ENCODE measurements at places on chromosomes 1 and 21.

GRCh38 chr1:24961961-24962861 lies 32.1 kb upstream of the RUNX3 start:
- DNase-seq: no peak

DNA sequence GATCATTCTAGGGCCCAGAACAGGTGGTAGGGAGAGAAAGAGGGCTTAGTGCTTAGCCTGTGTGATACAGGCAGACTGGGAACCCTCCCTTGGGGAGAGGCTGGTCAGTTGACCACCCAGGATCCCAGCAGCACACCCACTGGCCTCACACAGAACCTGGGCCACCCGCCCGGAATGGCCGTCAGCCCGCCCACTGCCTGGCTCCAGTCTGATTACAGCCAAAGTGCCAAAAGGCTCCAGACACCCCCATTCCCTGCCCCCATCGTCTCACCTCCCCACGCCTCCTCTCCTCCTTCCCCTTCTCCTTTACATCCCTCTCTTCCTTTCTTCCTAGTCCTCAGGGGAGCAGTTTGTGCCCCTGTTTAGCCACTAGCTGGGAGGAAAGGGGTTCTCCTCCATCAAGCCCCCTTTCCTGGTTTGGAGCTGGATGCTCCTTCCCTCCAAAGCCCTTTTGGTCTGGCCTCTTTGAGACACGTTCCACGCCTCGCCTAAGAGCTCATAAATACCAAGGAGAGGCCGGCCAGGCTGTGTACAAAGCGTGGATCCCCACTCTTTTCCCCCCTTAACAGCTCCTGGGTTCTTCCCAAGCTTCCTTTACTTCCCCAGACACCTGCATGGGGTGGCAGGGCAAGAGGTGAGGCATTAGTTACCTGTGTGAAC lies 4.6 kb upstream of the WNT2B start:
- DNase-seq: no peak

GRCh38 chr1:115314092-115314491 lies 24.0 kb downstream of the NGF start:
- no peak for DNase-seq

DNA sequence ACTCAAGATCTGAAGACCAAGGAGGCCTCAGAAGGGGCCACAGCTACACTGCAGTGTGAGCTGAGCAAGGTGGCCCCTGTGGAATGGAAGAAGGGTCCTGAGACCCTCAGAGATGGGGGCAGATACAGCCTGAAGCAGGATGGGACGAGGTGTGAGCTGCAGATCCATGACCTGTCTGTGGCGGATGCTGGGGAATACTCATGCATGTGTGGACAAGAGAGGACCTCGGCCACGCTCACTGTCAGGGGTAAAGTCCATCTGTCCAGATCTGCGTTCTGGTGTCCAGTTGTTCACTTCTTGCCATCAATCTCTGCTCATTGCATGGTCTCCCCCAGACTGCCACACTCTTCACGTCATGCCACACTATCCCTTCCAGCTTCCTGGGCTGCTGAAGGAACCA lies 90.6 kb downstream of the OBSCN start:
- no peak for DNase-seq

GRCh38 chr1:115210302-115210711 lies 121.0 kb upstream of the TSPAN2 start:
- DNase-seq: no peak

DNA sequence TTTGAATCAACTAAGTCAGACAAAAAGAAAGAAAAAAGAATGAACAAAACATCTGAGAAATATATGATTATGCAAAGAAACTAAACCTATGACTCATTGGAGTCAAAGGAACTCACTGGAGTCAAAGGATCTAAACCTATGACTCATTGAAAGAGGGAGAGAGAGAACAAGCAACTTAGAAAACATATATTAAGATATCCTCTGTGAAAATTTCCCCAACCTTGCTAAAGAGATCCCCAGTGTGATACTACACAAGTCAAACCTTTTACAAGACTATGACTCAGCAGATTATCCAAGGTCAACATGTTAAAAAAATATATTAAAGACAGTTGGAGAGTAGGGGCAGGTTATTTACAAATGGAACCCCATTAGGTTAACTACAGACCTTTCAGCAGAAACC lies 1538.3 kb downstream of the NCAM2 start:
- no peak for DNase-seq

- peak; percentile 48 for DNase-seq
Measured at GRCh38 chr1:118185084-118185832, at the start of gene SPAG17. Gene SPAG17, minus strand, starts transcription at chr1:118185228. Its CDS starts 71 bp downstream, at chr1:118185157.

DNA sequence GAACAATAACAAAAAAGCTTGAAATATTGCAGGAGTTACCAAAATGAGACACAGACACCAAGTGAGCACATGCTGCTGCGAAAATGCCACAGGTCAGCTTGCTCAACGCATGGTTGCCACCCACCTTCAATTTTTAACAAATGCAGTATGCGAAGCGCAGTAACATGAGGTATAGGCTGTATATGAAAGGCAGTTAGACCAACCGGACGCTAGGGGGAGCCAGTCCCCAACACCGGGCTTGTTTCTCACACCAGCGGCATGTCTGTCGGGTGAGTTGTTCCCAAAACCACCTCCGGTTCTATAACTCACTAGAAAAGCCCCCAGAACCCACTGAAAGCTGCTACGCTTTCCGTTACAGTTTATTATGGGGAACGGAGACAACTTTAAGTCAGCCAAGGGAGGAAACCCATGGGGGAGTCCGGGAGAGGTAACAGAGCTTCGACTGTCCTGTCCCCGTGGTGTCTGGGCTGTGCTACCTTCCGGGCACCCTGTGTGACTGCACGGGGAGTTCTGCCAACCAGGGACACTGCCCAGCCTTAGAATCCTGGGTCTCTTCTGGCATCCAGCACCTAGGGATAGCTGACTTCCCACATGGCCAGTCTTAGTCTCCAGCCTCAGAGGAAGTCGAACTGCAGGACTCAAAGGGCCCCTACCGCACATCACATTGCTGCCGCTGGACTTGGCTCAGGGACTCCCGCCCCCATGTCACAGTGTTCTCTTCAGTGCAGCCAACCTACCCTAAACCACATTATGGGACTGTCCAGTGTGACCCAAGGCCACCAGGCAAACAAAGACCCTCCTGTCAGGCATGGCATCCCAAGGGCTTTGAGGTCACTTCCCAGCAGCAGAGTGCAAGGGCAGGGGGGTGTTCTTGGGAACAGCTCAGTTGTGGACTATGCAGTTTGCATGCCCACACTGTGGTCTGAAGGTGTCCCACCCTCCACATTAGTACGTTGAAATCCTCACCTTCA lies 14.0 kb downstream of the RNF187 start:
- no peak for DNase-seq

- DNase-seq: peak; percentile 79
Measured at GRCh38 chr1:67431156-67431765, 1.1 kb upstream of the SERBP1 start.

DNA sequence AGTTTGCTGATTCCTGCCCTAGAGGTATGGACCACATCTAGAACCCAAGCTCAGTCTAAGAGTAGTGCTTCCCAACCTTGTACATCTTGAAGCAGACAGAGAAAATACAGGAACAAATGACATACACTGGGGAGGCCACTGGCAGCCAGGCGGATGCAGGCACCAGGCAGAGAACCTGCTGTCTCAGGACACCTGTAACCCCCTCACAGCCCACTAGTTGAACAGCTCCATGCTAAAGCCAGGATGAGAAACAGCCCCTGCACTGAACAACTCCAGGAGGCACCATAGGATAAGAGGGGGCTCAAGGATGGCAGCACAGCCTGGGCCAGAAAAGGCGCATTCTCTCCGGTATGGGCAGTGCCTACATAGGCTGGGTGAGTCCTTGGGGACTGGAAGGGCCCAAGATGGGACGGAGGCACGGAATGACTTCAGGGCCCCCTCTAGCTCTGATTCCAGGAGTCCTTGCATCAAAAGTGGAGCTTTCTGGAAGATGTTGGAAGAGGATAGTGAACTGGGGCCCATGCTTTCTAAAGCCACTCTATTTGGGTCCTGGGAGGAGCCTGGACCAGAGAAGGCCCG lies 16.0 kb downstream of the MEF2D start:
- no peak for DNase-seq

DNA sequence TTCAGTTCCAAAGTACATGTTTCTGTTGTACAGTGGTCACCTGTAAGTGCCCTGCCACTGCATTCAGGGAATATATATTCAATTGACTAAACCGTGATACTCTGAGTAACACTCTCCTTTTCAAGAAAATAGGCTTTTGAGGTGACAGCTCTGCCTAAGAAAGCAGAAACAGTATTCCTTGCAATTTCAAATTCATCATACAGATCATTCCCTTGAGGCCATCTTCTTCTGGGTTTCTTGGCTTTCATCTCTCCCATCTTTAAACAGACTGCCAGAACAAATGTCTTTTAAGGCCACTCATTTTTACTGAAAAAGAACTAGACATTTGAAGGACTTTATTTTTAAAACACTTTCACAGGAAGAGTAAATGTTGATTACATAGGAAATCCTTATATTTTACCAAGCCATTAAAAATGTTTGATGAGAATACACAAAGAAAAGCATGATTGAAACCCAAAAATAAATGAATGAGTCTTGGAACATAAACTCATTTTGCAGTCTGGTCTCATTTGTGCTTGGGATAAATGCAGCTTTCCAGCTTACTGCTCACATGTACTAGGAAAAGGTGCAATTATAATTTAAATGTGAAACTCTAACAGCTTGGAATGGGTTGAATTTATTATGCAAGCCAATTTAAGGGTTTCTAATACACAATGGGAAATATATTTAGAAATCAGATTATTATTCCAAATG lies 34.7 kb downstream of the PLPPR5 start:
- DNase-seq: no peak

GRCh38 chr1:225146478-225146877 lies 217.0 kb downstream of the DNAH14 start:
- no peak for DNase-seq

GRCh38 chr1:241638909-241639622 lies 1.1 kb downstream of the CHML start:
- no peak for DNase-seq

GRCh38 chr1:188599313-188599712 lies 1770.6 kb downstream of the PLA2G4A start:
- DNase-seq: no peak

GRCh38 chr1:47298025-47298699 lies 15.8 kb downstream of the STIL start:
- no peak for DNase-seq

DNA sequence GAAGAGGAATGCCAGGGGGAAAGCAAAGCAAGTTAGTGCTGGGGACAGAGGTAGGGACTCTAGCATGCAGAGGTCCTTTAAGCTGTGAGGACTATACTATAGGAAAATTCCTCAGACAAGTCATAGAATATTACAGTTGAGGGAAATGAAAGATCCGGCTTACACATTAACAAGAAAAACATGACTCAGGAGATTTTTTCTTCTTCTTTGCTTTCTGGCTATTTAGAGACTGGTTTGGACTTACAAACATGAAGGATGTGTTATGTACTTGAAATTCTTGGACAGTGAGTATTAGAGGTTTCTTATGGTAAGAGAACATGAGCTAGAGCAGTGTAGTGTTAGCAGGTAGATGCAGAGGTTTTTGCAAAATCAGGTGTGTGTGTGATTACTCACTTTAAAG lies 24.9 kb downstream of the USP25 start:
- DNase-seq: no peak

DNA sequence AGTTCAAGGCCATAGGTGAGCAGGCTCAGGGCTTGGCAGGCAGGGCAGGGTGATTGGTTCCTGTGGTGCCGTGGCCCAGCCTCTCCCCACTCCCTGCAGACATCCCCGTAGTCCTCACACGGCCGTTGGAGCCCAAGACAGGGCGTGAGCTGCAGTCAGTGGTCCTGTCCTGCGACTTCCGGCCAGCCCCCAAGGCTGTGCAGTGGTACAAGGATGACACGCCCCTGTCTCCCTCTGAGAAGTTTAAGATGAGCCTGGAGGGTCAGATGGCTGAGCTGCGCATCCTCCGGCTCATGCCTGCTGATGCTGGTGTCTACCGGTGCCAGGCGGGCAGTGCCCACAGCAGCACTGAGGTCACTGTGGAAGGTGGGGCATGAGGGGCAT lies 71.9 kb downstream of the OBSCN start:
- no peak for DNase-seq

DNA sequence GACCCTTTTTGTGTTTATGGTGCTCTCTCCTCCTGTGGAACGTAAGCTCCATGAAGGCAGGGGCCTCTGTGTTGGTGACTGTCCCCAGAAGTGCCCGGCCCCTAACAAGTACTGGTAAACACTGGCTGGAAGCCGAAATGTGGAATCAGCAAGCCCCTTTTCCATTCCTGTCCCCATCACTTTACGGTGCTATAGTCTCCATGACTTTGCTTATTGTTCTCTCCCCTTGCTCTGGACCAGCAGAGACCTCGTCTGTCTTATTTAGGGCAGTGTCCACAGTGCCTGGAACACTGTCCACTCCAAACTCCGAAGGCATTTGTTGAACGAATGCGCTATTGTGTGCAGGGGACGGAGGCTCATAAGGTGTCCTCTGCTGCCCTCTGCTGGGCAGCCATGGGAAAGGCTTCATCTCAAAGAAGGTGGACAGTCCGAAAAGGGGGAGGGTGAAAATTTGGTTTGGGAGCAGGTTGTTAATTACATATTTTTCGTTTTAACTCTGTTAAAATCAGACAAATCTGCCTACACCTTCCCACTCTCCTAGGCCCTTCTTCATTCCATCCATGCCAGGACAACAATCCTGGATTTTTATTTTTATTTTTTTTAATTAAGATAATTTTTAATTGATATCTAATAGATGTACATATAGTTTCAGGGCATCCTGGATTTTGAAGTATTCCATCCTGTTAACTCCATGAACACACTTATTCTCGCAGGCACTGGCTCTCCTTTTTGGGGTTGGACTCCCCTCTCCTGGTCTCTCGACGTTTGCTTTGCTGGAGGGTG lies 115.6 kb downstream of the PGBD5 start:
- DNase-seq: no peak

DNA sequence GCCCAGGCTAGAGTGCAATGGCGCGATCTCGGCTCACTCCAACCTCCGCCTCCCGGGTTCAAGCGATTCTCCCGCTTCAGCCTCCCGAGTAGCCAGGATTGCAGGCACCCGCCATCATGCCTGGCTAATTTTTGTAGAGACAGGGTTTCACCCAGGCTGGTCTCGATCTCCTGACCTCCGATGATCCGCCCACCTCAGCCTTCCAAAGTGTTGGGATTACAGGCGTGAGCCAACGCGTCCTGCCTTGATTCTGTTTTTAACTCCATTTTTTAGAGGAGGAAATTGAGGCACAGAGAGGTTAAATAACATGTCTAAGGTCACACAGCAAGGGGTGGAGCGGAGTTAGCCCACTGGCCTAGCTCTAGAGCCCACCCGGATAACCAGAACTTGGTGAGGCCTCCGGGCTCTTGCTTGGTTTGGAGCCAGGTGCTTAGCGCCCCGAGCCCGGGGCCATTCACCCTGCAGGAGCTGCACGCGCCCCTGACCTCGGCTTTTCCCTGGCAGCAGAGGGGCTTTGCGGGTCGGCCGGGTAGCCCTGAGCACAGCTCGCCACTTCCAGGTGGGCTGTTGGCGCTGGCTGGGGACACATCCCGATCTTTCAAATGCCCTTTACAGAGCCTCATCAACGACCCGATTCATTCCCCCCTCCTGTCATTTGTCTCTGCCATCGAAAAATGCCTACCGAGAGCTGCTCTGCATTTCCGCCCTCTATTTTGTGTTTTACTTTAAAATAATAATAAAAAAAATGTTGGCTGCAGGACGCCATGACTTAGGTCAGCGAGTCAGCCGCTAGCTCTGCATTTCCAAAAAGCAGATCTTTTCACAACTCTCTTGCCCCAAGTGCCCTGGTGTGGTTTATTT lies 11.2 kb downstream of the SIM2 start:
- DNase-seq: no peak

GRCh38 chr1:1157914-1158710 lies 15.6 kb upstream of the TTLL10 start:
- DNase-seq: no peak

GRCh38 chr1:198563583-198563982 lies 23.1 kb upstream of the ATP6V1G3 start:
- no peak for DNase-seq
